DMS 273 treated with DMSO at 0.1 percent for 48 hours (cell line): ENCODE measurements at places on chromosomes 3 and 15.
A peak's percentile ranks its signal among the peaks of the same experiment; 100 is the strongest.

DNA sequence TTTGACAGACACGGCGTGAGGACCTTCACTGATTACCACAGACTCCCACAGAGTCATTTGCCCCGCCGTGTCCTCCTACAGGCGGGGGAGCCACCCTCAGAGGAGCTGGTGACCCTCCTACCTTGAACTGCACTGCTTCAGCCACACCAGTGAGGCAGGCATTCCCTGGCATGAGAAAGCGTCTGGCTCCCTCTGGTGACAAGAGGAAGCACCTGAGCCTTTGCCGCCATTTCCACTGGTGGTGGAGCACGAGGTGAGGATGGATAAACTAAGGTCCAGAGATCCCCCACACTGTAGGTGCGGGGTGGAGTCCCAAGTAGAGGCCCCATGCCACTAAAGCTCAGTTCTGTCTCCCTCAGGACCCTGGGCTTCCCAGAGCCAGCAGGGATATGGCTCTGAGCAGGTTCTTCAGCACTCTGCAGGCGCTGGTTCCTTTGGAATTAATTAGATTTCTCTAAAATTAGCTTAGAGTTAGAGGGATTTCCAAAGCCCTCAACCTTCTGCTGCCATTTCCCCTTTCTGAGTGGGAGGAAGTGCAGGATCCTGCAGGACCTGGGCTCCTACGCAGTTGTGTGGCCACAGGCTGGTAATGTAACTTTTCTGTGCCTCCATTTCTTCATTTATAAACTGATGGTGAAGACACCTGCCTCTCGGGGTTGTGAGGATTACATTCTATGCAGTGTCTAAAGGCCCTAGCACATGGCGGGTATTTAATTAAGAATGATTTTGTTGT is 224.0 kb downstream of the SLCO3A1 start:
- no peak for DNase-seq

GRCh38 chr15:37550360-37551024 is 383.9 kb upstream of the TMCO5A start:
- DNase-seq: no peak

DNA sequence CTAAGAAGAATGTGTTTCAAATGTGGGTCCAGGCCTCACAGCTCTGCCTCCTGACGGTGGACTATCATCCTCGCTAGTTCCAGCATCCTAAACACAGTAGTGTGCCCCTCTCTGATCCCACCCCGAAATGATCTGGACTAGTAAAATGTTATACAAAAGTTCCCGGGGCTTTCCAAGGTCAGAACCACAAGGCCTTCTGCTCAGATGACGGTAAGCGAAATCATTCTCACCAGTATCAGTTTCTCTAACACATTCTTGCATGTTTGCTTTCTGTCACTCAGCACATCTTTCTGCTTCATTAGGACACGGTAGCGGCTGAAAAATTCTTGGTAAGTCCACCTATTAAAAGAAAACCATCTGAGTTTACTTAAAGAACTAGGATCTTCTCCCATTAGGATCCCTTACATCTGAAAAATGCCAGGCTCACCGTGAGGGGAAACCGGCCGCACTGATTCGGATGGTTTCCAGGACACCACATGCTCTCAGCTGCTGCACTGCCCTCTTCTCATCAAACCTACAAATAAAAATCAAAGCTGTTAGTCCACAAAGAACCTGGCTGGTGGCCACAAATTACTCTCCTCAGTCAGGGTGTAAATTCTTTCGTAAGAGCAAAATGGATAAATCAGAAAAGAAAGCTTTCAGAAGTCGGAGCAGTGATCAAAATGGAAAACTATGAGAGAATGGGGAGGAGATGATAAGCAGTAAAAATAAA is 83.9 kb upstream of the MYO5C start:
- no peak for DNase-seq

- DNase-seq: no peak
Measured at GRCh38 chr15:72733941-72734738, 48.1 kb downstream of the BBS4 start.

GRCh38 chr3:194812176-194812575 is 126.5 kb downstream of the FAM43A start:
- DNase-seq: no peak

DNA sequence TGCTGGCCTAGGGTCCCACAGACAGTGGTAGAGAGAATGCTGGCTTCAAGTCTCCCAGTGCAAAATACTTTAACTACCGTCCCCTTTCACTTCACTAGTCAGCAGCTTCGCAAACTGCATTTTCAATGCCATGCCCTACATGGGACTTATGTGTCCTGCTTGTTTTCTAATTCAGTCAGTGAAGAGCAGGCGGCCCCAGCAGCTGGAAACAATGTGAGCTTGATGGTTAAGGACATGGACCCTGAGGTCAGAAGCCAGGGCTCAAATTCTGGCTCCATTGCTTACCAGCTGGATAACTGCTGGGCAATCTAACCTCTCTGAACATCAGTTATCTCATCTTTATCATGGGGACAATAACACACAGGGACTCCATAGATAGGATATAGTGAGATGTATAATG is 58.4 kb downstream of the SLC12A8 start:
- DNase-seq: no peak

- DNase-seq: no peak
Measured at GRCh38 chr3:51686512-51687215, 15.6 kb downstream of the TEX264 start.

DNA sequence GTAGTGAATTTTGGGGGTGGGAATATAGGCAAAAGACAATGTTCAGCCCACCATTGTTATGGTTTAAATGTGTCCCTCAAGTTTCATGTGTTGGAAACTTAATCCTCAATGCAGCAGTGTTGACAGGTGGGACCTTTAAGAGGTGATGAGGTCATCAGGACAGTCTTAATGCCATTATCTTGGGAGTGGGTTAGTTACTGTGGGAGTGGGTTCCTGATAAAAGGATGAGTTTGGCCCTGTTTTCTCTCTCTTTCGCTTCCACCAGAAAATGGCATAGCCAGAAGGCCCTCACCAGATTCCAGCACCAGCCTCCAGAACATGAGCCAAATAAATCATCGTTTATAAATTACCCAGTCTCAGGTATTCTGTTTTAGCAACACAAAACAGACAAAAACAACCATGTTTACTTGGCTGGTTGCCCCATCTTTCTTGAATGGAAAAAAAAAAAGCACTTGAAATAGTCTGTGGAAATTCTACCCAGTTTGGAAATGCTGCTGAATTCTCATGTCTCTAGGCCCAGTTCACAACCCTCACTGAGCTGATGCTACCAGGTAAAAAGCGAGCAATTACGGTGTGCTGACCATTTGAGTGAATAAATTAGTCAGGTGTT is 31.0 kb upstream of the MFSD1 start:
- DNase-seq: no peak

DNA sequence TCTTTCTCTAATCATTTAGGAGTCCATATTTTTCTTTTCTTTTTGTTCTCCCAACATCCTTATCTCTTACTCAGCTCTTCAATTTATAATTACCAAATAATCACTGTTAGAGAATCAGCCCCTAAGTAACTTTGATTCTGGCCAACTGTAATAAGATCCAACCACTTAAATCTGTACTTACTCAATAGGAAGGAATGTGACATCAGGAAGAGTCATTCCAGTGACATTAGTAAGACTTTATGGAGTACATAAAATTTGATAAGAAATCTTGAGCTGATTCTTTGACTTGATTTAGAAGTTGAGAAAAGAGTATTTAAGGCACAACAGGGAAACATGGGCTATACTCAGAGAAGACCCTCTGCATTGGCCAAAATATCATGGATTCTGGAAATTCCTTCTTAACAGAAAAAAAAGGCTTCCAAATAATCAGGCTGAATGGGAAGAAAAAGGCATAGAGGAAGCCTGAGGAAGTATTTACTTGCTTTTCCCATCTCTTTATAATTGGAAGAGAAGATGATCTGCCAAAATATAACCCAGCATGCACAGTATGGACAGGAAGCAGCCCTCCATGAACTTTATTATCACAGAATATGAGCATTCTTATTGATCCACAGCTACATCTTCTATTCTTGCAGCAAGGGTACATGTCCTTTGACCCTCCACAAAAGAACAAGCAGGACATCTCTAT is 289.7 kb upstream of the TPRG1 start:
- peak; percentile 12 for DNase-seq

DNA sequence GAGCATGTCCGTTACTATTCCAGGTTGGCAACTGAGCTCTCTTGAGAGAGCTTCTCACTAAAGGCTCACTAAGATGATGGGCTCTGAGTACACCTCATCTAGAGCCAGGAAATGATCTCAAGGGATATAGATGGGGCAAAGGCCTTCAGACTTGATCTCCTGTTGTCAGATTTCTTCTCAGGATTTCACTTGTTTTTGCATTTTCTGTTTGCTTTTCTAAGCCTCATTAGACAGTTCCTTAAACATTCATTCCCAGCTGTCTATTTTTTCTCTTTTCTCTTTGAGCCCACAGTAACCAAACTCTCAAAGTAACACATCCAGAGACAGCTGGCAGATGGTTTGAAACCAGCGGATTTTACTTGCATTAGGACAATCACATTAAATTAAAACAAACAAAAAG is 28.4 kb upstream of the ARL8B start:
- no peak for DNase-seq

DNA sequence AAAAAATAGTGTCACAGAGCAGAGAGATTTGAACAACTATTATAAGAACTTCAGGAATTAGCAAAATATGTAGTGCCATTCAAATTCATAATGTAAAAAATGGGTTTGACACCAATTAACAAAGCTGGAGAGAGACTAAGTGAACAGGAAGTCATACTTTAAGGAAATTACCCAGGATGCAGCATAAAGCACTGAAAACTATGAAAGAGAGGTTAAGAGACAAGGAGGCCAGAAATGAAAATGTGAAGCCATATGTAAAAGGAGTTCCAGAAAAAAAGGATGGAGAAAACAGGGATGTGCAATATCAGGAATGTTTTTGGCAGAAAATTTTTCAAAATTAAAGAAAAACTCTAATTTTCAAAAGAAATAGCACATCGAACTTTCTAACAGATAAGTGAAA is 57.6 kb downstream of the SLCO2A1 start:
- DNase-seq: no peak

- no peak for DNase-seq
Measured at GRCh38 chr3:176789947-176790346, 407.3 kb downstream of the TBL1XR1 start.

- no peak for DNase-seq
Measured at GRCh38 chr3:83649692-83650091, 1309.1 kb upstream of the CADM2 start.

DNA sequence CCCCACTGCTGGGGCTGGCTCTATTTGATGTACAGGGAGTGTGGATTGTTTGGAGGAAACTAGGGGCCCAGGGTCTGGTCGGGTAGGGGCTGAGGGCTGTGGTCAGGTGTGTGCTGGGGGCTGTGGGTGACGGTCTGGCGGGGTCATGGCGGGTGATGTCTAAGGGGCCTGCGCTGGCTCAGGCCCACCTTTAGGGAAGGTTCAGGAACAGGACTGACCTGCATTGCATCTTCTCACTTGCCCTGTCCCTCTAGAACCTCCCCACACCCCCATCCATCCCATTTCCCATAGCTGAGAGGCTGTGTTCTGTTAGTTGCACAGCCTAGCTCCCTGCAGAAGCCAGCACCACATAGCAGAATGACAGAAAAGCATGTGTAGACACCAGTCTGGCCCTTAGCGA is 39.1 kb downstream of the SCN5A start:
- DNase-seq: no peak

DNA sequence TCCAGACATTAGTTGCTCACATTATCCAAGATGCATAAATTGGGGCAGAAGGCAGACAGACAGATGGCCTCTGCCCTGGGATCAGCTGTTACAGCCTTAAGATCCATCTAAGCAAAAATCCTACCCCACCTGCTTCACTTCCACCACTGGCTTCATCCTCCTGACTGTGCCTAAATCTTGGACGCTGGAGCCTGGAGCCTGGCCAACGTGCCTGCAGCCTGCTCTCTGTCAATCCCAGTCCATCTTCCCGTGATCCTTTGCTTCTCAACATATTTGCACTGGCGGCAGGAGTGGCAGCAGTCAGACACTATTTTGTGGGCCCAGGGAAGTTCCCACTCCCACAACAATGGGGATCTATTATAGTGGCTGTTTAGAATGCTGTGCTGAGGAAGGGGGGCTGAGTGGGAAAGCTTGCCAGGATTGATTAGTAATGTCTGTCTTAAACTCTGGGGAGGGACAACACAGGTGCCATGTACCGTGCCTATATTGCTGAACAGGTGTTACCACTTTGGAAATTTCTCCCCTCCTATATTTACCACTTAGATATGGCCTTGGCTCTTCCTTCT is 121.2 kb downstream of the MEGF11 start:
- peak; percentile 8 for DNase-seq

- no peak for DNase-seq
Measured at GRCh38 chr3:101639280-101639963, 37.5 kb downstream of the ZBTB11 start.

GRCh38 chr15:74263466-74263865 is 27.3 kb downstream of the CCDC33 start:
- no peak for DNase-seq

- no peak for DNase-seq
Measured at GRCh38 chr3:187713504-187713903, 11.1 kb upstream of the RTP2 start.

- no peak for DNase-seq
Measured at GRCh38 chr3:63492464-63492863, 160.0 kb upstream of the SNTN start.

- no peak for DNase-seq
Measured at GRCh38 chr15:55834331-55834730, 91.4 kb upstream of the PRTG start.

- no peak for DNase-seq
Measured at GRCh38 chr3:45560281-45560971, 34.1 kb upstream of the LIMD1 start.

DNA sequence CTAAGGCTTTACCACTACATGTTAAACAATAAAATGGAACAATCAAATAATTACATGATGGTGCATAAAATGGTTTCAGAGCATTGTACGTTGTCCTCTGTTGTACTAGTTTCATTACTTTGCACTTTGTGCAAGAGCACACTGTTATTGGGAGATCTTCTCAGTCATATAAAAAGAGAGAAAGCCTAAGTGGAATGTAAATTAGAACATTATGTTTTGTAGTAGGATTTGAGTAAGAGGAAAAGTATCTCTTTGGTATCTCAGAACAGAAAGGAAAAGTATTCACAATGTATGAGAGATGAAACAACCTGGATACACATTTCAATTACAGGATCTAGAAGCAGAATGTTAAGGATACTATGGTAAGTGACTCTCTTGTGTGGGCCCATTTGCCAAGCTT is 26.9 kb upstream of the PLSCR2 start:
- no peak for DNase-seq

DNA sequence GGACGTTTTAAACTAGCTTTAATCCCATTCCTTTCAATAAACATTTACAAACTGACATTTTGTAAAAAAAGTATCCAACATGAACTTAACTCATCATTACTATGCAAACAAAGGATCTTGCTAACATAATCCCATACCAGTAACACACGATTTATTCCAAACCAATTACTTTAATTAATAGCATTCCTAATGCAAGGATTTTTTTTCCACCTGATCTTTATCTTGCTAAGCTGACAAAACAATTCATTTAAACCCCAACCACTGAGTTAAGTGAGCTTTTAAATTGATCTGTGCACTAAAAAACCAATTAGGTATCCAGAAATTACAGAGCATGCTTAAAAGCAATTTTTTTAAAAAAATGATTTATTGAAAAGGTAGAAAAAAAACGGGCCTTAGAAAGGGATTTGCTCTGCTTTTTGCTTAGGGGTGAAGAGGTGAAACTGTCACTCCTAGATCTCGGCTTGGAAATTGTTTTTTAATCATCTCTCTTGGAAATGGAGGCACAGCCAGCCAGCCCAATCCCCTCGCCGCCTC is 1.2 kb downstream of the SH3BP5 start:
- DNase-seq: no peak
